ENCODE measurements at places on chromosomes 3 and 15. TPM values are rescaled to one million over a fixed set of nuclear protein-coding genes. Genes with fewer than 3 reads are reported as not detected.

Gene GOLGA6L25
- total RNA-seq: not detected

Gene ATP13A5
- not detected for total RNA-seq

Gene GALNT15
- total RNA-seq: 130 TPM

DNA sequence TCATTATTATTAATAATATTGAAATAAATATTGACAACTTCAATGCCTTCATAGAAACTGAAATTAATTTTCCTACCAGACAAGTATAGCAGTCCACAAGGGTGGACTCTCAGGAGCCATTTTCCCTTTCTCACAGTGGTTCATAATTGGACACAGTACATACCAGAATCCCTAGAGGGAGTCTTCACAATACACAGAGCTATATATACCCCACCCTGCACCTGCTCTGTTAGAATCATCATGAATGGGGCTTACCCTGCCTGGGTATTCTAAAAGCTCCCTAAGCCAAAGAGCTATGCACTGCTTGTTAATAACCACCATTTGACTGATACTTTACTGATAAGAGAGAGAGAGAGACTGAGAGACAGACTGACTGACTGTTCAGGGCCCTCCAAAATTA is 134.9 kb downstream of the FEZF2 start:
- DNase-seq: no peak

GRCh38 chr3:84959470-84960271 is 882 bp downstream of the CADM2 start:
- no peak for DNase-seq

GRCh38 chr3:104646196-104646595 is 720.5 kb upstream of the ALCAM start:
- no peak for DNase-seq

GRCh38 chr3:110859993-110860392 is 211.6 kb upstream of the NECTIN3 start:
- no peak for DNase-seq

DNA sequence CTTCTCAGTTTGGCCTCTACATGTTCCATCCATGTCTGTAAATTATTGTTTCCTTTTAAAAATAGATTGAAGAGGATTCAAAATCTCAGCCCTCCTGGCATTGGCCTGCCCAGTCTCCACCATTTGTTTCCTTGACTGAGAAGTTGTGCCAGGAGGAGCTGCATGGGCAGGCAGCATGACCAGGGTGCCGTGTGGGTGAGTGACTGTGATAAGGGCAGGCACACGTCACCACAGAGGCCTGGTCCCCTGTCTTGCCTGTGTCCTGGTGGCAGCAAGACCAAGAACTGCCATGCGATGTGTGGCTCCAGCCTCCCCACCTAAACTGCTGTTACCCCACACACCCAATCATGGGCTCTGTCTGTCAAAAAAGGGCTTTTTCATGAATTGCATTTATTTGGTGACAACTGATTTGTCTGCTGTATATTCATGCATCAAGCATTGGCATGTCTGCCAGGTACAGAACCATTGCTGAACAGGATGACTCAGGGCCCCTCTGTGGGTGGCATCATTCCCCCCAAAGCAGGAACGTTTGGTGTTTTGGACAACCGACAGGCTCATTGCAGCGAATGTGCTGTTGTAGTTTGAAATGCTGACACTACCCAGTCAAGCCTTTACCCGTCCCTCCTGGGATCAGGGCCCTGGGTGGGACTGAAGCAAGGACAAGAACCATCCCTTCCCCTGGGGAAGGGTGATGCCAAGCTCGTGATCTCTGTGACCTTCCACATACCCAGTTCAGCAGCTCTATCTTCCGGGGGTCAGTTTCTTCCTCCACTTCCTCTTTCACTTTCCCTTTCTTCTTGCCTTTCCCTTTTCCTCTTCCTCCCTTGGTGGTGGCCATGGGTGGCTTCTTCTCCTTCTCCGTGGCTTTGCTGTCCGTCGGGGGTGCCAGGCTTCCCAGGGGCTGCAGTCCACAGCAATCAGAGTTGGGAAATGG is 51.6 kb downstream of the TRPM1 start:
- no peak for DNase-seq

DNA sequence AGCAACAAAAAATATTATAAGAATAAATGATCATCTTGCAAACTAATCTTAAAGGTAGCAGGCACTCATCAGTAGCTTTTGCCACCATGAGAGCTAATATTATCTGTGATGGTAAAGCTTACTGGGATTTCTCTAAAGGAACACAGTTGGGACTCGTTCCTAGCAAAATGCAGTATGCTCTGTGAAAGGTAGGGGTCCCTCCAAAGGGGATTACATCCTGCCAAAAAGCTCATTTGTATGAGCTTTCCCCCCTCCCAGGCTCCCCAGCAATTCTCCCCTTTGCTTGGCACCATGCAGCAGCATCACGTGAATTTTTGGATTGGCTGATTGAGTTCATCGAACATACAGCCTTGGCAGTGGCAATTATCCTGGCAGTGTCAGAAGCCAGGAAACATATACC is 361.0 kb upstream of the PLSCR5 start:
- no peak for DNase-seq

DNA sequence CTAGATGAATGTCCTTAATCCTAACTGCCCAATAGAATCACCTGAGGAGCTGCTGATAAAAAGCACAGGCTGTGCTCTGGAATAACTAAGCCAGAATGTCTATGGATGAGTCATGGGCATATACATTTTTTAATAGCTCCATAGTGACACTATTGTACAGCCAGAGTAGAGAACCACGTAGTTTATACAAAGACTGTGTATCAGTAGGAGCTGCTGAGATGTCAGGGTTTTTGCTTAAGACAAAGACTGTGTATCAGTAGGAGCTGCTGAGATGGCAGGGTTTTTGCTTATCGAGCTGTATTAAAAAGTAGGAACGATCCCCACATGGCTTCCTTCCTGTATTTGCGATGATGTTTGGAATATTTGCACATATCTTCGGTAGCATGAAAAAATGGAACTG is 137.4 kb downstream of the SV2B start:
- no peak for DNase-seq

DNA sequence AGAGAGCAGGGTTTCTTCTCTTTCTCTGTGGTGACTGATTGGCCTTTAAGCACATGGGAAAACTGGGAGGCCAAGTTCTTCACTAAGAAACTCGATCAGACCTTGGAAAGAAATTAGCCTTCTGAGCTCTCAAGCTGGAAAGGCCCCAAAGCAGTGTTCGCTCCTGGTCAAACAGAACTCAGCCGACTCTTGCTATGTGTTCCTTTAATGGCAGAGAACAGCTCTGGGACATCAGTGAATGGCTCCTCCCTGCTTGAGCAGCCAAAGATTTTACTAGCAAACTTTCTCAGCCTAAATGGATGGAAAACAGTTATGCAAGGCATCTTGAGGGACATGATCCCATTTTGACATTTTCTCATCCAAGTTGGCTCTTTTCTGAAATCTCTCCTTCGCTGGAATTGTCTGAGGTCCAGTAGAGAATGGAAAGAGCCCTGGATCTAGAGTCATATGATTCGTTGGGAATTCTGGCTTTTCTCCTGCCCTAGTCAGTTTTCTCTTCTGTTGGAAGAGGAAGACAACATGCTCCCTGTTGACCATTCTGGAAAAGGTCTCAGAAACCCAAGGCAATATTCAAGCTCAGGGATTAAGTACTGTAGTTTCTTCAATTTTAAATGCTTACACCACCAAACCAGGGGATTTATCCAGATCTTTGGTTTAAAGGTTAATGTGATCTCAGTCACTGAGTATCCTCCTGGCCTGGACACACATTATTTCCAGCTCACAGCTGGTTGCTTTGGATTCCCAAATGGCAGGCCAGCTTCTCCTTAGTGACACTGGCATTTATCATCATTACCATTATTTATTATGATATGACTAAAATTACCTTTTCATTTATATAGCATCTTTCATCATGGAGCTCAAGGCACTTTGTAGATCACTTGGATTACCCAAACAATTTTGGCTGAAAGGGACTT is 319.6 kb downstream of the AGBL1 start:
- peak; percentile 79 for DNase-seq

GRCh38 chr3:135239615-135239884 is 444.5 kb downstream of the EPHB1 start:
- no peak for DNase-seq

DNA sequence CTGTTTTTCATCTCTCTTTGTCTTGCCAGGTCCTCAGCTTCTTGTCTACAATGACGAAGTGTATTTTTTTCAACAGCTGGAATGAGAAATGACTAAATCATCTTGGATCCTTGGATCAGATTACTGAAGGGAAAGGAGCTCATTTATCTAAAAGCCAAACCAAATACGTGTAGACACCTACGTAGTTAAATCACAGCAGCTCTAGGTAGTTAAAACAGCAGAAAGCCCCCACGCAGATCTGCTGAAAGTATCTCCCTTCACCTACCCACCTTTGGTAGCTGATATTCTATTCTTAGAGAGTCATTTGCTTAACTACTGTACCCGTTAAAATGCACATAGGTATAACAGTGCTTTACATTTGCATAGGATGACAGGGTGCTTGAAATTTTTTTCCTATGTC is 105.5 kb upstream of the WNT5A start:
- no peak for DNase-seq

DNA sequence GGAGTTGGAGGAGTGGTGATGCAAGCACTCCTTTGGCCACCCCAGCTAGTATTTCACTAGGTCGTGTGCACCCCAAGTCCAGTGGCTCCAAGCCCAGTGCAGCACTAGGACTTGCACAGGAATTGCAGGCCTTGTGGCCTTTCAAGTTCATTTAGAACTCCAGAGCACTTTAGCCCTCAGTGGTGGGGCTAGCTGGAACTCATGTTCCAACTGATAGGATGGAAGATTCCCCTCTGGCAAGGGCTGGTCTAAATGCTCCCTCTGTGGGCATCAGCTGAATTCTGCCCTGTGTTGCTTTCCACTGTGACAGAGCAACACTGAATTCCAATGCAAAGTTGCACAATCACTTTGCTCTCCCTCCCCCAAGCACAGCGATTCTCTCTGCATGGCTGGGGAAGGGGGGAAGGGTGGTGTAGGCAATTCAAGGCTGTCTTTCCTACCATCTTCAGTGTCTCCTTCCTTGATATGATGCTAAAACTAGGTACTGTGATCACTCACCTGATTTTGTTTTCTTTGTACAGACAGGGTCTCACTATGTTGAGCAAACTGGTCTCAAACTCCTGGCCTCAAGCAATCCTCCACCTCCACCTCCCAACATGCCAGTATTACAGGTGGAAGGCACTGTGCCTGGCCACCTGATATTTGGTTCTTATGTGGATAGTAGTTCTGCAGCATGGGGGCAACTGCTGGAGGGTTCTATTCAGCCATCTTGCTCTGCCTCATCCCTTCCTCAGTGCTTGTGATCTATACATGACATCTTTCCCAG is 10.3 kb downstream of the USF3 start:
- no peak for DNase-seq

DNA sequence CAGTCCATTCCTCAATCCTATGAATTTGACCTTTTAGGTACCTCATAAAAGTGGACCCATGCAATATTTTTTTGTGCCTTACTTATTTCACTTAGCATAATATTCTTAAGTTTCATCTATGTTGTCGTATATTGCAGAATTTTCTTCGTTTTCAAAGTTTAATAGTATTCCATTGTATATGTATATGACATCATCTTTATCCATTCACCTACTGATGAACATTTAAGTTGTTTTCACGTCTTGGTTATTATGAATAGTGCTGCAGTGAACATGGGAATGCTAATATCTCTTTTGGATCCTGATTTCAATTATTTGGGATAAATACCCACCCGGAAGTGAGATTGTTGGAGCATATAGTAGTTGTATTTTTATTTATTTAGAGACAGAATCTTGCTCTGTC is 65.1 kb downstream of the AP4E1 start:
- DNase-seq: no peak

DNA sequence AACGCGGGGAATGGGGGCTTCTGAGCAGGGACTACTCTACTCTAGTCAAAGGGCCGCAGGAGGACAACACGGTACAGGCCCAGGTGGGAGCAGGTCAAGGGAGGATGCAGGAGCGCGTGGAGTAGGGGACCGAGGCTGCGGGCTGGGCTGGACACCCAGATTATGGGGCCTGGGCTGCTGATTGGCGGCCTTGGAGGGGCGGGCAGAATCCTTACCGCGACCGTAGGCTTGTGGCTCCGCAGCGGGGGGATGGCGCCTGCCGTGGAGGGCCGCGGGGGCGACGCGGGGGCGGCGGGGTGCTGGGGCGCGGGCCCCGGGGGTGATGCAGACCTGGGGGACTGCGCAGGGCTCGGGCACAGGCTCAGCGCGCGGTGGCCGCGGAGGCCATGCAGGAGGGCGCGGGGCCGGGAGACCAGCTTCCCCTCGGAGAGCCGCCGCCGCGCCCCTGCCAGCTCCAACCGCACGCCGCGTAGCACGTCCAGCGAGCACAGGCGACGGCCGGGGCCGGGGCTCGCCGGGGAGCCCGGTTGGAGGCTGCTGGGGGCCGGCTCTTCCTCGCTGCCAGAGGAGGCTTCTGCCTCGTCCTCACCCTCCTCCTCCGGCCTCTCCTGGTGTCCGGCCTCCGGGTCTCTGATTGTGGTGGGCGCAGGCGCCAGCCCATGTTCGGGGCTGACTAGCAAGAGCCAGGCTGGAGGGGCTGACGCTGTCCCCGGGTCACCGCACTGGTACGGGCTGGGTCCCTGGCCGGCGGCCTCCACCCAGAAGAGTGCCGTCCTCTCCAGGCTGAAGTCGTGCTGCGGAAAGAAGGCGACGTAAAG is 12.9 kb downstream of the UBAP1L start:
- DNase-seq: no peak

- peak; percentile 99 for DNase-seq
These were observed at the start of gene DCBLD2 for GRCh38 chr3:98901392-98902350. Gene DCBLD2, minus strand, starts transcription at chr3:98901695. Its CDS starts 369 bp downstream, at chr3:98901326.

DNA sequence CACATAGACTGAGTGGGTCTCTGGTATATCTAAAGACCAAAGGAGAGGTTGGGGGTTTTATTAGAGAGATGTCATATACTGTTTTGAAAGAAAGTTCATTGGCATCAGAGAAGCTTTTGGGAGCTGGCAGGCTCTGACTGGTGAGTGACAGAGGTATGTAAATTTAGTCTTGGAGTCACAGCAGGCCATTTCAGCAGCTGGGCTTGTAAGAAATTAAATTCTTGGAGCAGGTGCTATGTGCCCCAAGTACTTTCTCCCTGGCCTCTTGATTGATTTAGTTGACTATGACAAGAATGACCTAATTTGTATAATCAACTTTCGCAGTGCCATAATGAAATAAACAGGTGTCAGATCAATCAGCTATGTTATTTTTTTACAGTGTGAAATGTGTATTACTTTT is 47.8 kb upstream of the CDAN1 start:
- DNase-seq: no peak

GRCh38 chr3:11705049-11705448 is 61.3 kb upstream of the VGLL4 start:
- DNase-seq: no peak

GRCh38 chr15:87940768-87941167 is 315.8 kb downstream of the NTRK3 start:
- DNase-seq: no peak
